ENCODE measurements at places on chromosomes 7 and 10.

GRCh38 chr7:137836113-137836509, 10.7 kb downstream of the DGKI start:
- DNase-seq: no peak

DNA sequence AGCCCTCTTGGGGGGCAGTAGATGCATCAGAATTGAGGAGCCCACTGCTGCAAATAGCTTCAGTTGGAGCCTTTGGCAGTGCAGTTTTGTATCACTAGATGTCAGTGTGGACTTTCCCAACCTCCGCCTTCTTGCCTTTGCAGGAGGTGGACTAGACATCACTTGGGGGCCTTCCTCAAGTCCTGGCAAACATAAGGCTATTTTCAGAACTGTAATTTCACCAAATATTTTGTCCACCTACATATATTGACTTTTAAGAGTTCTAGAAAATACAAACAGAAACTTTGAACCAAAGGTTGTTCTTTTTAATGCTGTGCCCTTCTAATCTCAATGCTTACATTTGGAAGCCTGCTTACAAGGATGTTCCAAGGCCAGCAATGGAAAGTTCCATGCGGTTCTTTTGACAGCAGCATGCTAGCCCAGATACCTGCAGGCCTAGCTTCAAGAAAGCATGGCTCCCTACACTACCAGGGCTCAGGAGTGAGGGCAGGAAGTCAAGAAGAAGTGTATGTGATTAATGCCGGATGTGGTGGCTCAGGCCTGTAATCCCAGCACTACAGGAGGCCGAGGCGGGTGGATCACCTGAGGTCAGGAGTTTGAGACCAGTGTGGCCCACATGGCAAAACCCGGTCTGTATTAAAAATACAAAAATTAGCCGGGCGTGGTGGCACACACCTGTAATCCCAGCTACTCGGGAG, 8.0 kb upstream of the ZNRF2 start:
- DNase-seq: peak; percentile 49

GRCh38 chr7:158929306-158929705, 72.9 kb downstream of the DYNC2I1 start:
- no peak for DNase-seq

- DNase-seq: no peak
These were observed 37.0 kb upstream of the DNAJB6 start for GRCh38 chr7:157299613-157300368.

GRCh38 chr7:95886501-95887090, 114.2 kb downstream of the DYNC1I1 start:
- no peak for DNase-seq

DNA sequence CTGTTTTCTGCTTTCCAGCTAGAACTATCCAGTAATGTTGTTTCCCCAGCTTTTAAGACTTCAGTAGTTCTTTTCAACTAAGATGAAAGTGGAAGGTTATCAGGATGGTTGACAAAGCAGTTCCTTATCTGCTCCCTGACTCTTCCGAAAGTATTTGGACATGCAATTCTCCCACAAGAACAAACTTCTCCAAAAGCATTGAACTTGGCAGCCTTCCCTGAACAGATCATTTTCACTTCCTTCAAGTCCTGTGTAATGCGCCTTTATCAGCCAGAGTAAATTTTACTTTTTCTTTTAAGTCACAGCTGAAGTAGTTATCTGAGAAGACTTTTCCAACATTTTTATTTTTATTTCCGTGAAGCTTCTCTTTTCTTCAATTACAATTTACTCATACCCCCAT, 39.7 kb downstream of the CDC14C start:
- no peak for DNase-seq

DNA sequence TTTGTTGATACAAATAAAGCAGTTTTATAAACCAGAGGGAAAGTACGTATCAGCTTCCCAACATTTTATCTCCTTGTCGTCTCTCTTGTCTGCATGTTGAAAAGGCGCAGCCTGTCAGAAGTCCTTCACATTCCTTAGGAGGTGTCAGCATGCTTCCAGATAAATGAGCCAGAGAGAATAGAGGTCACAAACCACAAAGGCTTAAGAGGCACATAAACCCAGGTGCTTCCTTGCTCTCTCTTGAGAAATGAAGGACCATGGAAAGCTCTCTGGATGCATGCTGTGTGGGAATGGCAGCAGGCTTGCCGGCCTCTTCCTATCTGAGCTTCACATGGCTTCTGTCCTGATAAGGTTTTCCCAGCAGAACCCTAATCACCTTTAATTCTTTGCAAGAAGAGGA, 448.5 kb downstream of the XPNPEP1 start:
- no peak for DNase-seq

DNA sequence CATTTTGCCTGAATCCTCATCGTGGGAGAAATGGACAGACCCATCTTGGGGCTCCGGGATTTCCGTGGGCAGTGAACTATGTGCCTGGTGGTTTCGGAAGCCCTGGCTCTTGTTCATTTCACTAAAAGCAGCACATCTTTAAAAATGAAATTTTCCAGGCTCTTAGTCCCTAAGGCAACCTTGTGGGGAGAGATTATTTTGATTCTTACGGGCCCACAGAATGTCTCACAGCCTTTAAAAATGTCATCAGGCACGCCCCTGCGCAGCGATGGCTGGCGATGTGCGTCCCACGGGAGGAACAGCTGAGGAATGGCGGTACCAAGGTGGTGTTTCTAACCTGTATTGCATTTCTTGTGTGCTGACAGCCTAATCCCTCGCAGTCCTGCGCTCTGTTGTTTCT, 189.7 kb downstream of the CCDC3 start:
- no peak for DNase-seq

GRCh38 chr7:43248961-43249822, 136.7 kb downstream of the HECW1 start:
- peak; percentile 42 for DNase-seq

- DNase-seq: no peak
These were observed 735 bp downstream of the ZNF394 start for GRCh38 chr7:99499371-99499720.

GRCh38 chr7:155660758-155661093, 16.3 kb downstream of the RBM33 start:
- no peak for DNase-seq

GRCh38 chr10:49240946-49241345, 52.8 kb upstream of the TMEM273 start:
- DNase-seq: no peak

DNA sequence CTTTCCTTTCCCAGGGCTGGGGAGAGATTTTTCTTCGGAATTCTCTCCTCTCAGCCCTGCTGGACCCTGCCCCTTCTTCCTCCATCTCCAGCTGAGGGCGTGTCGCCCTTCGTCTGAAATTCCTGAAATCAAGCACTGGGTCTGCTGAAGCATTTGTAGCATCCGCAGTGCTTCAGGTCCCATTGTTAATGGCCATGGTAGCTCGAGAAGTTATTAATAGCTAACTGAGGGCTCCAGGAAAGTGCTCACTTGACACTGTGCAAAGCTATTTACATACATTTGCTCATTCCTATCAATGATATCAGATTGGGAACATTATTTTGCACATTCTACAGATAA, 515 bp downstream of the FAM149B1 start:
- no peak for DNase-seq

GRCh38 chr7:696812-697551, 29.5 kb upstream of the DNAAF5 start:
- DNase-seq: no peak

- DNase-seq: no peak
These were observed 145.6 kb downstream of the GLCCI1 start for GRCh38 chr7:8114175-8114574.

DNA sequence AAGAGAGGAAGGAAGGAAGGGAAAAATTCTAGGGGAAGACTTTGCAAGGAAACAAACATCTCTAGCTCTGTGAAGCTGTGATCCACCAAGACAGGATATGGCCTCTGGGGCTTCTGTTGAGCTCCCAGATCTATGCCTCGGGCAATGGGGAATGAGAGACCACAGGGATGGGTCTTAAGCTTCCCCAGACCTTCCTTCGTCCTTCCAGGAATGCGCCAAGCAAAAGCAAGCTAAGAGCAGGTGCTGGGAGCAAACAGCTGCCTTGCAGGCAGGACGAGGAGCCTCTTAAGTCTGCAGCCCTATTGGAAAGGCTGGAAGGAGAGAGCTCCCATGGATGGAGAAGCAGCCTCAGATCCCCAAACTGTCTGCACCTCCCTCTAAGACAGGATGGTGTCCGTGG, 21.9 kb upstream of the ELN start:
- DNase-seq: no peak

Measured in HTR-8/SVneo (cell line).